ENCODE measurements at places on chromosomes 3 and 15. TPM values are rescaled to one million over a fixed set of nuclear protein-coding genes. Genes with fewer than 3 reads are reported as not detected.

Gene SLC12A1
- 0.10 TPM for total RNA-seq

Gene PPM1L
- total RNA-seq = 1.6 TPM

Gene MESP1
- 2.5 TPM for total RNA-seq

Gene C2CD4A
- total RNA-seq = not detected
